ENCODE measurements at places on chromosomes 13 and 19.

- no peak for DNase-seq
These were observed 5.4 kb upstream of the CDC37 start for GRCh38 chr19:10408511-10409283.

DNA sequence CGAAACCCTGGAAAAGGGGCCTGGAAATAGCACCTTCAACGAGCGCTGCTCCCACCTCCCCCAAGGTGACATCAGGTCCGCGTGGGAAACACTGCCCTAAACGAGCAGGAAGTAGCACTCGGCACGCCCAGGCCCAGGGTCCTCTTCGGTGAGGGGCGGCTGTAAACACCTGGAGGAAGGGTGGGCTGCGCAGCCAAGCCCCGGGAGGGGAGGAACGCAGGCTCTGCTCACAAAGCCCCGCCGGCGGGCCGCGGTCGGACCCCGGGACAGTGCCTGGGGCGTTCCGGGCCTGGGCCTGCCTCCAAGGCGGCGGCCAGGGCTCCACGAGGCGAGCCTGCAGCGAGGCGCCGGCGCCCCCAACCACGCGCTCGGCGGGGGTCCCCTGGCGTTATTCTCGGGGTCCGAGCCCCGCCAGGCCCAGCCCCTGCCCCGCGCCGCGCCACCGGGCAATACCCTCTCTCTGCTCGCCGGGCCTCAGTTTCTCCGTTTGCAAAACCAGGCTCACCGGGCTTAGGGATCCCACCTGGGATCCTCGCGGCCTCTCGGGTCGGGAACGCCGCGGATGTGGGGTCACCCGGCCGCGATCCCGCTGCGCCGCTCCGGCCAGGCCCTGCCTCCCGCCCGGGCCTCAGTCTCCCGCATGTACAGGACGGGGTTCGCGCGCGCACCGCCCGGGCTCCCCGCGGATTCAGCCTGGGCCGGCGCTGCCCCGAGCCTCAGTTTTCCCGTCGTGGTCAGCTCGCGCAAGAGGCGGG is 630 bp downstream of the RNF126 start:
- DNase-seq = no peak

DNA sequence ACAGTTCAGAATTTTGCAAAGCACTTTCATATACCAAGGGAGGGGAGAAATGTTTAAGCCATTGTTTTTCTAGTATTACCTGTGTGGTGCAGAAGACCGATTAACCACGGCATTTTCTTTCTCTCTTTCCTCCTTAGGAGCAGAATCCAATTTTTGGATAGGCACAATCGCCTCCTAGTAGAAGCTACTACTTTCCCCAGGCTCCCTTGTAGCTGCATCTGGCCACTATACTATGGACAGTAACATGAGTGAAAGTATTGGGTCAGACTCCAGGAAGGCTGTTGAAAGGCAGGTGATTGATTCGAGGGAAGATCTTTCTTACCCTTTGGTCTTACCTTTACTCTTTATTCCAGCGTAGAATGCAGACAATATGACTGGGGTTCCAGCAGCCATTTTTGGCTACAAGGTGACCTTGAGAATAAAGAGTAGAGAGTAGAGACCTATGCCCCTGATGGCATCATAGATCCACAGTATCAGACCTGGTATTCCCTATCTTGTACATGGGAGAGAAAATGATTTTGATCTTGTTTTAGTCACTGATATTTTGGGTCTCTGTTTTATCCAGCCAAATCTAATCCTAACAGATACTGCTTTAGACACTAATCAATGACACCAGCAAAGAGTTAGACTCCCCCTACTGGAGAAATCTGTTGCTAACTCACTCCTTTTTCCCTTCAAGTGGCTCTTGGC is 77.0 kb downstream of the LRRC63 start:
- DNase-seq = no peak

GRCh38 chr13:45537516-45537915 is 72.8 kb downstream of the COG3 start:
- no peak for DNase-seq

DNA sequence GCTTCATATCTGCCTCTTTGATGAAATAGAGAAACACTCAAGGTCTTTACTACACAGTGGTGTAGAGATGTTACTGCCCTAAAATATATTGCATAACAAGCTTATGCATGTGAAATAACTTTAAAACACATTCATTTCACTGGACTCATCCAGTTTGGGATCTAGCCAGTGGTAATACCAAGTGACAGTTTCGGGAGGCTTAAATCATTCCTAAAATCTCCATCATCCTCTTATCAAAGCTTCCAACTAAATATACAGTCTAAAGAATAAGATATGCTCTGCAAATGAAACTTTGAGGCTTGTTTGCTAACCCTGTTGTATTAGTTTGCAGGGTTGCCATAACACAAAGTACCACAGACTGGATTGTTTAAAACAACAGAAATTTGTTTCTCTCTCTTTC is 52.8 kb downstream of the THSD1 start:
- DNase-seq = no peak

DNA sequence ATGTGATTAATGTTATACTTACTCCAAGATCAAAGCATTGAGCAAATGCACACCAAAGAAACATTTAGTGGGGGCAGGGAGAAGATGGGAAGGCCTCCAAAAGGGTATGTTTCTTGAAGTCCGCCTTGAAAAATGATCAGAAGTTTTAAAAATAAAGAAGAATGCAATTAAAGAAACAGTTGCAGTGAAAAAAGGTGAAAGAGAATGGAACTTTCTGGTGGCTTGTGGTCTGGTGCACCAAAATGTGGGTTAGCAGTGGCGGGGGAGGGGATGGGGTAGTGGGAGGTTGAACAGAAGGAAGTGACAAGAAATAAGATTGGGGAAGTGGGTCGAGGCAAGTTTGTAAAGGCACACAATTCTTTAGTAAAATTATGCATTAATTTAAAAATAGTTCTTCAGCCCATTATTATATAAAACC is 2.5 kb downstream of the LCP1 start:
- no peak for DNase-seq

- no peak for DNase-seq
These were observed 4.7 kb downstream of the ERF start for GRCh38 chr19:42250183-42250665.

DNA sequence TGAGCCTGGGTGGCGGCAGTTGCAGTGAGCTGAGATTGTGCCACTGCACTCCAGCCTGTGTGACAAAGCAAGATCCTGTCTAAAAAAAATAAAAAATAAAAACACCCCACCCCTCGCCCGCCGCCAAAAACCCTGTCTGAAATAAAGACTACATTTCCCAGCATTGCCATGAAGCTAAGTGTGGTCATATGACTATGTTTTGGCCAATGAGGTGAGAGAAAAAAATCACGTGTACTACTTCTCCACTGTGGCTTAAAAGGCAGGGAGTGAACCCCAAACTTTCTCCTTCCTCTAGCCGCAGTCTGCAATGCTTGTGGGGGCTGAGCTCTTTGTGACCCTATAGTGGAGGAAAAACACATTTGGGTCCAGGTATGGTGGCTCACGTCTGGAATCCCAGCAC is 54.9 kb downstream of the COLGALT1 start:
- no peak for DNase-seq

DNA sequence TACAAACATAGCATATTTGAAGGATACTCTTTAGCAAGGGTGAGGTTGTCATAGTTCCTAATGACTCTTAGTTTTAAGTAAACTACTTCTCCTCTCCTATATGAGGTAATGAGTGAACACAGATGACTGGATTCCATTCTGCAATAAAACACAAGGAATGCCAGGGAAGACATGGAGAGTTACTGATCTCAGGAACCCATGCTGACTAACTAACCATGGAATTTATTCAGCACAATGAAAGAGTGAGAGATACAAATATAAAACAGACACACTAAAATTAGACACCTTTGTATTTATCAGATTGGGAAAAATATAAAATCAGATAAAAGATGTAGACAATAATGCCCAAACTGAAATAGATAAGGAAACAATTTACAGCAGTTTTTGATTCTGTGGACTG is 1525.9 kb upstream of the SLC10A2 start:
- no peak for DNase-seq

GRCh38 chr13:92804926-92805325 is 421.7 kb upstream of the GPC6 start:
- DNase-seq = no peak

DNA sequence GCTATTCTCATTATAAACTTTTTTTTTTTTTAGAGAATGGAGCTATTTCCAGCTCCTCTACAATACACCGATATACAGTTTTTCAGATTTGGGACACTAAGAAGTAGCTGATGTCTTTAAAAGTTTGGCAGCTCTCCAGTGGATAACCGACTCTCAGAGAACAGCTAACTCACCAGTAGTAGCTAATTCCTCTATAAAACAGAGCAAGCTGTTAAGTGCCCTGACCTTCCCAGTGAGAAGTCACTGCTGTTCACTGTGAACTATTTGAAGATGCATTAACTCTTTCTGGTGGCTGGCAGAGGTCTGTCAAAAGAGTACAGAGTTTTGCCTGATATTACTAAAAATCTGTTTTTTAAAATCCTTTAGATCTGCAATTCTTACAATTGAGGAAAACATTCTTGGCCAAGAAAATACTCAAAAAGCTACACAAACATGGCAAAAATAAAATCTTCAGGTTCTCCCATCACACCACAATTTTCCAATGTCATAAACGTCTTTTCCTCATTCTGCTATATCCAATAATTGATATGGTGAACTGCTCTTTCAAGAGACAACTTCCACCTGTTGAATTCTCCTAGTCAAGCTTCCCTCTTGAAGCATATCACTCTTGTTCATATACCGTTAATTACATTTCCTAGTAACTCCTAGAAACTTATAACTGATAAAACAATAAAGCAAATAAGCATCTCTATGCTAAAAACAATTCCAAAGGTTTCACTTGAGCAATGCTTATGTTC is 44.2 kb downstream of the TBC1D4 start:
- no peak for DNase-seq

GRCh38 chr13:44075113-44075512 is 195.4 kb downstream of the LACC1 start:
- no peak for DNase-seq

DNA sequence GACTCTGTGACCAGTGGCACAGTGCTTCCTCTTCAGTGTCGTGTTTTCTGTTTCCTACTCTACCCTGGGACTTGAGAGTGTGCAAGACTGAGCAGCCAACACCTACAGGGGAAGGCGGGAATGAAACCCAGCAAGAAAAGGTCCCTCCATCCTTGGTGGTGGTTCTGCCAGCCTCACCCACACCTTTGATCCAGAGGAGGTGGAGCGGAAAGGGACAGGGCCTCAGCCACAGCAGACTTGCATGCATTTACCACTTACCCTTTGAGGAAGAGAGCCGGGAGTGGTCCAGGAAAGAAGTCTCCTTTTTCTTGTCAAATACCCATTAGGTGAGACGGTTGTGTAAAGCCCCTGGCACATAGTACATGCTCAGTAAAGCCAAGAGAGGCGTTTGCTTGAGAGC is 164.8 kb upstream of the ZNF536 start:
- no peak for DNase-seq

- no peak for DNase-seq
These were observed 191.2 kb downstream of the SPRY2 start for GRCh38 chr13:80149736-80150135.

GRCh38 chr13:26075498-26075897 is 23.7 kb upstream of the SHISA2 start:
- DNase-seq = no peak

- DNase-seq = no peak
These were observed 117.1 kb upstream of the USP29 start for GRCh38 chr19:57002710-57003109.

- DNase-seq = peak; percentile 66
These were observed at the start of gene ATP7B for GRCh38 chr13:52010890-52011631. Gene ATP7B, minus strand, starts transcription at chr13:52011450. Its CDS starts 113 bp downstream, at chr13:52011337.

DNA sequence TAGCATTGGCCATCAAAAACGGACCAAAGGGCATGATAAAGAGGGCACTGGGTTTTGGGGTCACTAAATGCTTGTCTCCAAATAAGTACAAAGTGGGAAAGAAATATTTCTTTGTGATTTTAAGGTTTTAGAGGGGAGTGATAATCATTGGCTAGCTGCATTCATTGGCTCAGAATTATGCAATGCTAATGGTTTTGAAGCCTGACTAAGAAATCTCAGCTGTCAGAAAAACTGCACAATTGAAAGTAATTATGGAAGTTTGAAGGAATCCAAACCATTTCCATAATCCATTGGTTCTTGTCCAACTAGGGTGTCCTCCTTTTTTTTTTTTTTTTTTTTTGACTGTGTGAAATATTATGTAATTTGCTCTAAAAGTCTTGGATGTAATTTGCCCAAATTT is 88.2 kb upstream of the ARGLU1 start:
- DNase-seq = no peak

DNA sequence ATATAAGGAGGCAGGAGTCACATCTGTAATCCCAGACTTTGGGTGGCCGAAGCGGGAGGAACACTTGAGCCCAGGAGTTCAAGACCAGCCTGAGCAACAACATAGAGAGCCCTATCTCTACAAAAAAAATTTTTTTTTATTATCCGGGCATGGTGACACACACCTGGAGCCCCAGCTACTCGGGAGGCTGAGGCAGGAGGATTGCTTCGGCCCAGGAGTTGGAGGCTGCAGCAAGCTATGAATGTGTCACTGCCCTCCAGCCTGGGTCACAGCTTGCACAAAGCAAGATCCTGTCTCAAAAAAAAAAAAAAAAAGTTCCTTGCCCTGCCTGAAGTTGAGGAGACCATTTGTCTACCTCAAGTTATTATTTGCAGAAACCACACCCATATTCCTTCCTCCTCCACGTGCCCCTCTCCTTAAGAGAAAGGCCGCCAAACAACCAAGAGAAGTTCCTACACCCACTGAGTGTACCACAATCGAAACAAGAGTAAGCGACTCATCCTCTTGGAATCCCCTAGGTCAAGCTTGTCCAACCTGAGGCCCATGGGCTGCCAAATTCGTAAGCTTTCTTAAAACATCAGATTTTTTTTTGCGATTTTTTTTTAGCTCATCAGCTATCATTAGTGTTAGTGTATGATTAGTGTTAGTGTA is 2.2 kb downstream of the ABCC4 start:
- DNase-seq = no peak
